Adipocyte (in vitro differentiated cells): ENCODE measurements at places on chromosomes 6 and 20.

DNA sequence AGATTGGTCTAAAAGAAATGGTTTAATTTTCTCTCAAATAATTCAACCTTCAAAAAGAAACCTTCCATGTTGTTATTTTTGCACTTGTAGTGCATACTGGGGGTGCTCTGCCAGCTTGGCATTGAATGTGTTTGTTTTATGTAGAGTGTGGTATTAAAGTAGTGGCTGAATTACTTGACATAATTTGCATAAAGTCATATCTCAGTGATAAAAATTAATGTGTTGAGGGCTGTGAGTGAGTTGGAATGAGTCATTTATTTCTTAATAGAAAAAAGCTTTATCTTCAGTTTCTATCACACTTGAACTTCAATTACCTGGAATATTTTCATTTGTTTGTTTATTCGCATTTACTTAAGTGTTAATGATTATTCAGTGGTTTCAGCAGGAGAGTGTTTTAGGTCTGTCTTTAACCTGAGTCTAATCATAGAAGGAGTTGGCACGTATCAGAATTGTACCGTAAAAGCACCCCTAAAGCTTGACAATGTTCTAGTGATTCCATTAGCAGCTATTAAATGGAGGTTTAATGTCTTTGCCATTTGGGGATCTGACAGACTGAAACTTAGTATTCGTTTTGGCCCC lies 801.2 kb upstream of the FLRT3 start:
- DNase-seq, result no peak

DNA sequence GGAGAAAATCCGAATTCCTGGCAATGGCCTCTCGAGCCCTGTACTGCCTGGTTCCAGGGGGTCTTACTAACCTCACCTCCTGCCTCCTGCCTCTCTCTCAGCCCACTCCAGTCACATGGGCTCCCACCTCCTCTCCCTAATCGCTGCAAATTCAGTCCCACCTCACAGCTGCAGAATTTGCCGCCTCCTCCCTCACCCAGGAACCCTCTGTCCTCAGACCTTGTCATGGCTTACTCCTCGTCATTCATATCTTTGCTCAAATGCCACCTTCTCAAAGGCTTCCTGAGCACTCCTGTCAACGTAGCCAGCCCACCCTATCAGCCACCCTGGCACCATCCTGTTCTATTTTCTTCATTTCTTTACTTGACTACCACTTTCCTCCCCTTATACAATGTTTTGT lies 89.0 kb downstream of the SLC2A10 start:
- no peak for DNase-seq

DNA sequence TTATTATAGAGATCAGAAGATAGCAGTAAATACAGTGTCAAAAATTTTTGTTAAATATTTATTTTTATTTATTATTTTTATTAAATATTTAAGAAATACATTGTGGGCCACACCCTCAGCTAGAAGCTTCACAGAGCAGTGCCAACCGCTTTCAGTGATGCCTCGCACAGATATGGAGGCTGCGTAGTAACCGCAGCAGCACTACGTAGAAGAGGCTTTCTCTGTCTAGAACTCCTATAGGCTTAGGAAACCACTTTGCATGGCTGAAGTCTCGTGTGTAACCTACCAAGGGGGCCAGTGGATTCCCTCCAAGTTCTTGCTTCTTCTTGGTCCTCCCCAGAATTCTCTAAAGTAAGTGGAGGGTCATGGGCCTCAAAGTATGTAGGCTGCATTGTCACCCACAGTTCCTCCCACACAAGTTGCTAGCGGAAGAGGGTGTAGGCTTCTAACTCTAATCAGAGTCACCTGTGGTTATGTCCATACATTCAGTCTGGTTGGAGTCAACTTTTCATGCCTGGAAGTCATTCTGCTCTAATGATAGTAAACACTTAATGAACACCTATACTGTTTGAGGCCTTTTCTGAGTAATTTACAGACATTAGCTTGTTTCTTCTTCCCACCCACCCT lies 285.6 kb downstream of the CDKAL1 start:
- DNase-seq, result no peak

GRCh38 chr20:61900945-61901293 lies 164.8 kb downstream of the TAF4 start:
- DNase-seq, result no peak

DNA sequence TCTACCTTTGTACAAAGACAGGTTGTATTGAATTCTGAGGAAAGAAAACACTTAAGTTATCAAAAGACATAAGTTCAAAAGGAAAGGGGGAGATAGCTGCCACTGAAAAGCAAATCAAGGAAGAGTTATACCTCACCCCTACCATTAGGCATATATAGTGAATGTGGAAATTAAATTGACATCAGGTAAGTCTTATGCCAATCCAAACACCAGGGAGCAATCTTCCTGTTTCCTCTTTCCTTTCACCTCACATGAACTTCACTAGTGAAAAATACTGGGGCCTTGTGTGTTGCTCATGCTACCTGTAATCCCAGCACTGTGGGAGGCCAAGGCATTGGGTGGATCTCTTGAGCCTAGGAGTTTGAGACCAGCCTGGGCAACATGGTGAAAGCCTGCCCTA lies 10.9 kb upstream of the C6orf58 start:
- DNase-seq, result no peak

GRCh38 chr20:23155141-23155590 lies 69.0 kb upstream of the CD93 start:
- DNase-seq, result no peak

DNA sequence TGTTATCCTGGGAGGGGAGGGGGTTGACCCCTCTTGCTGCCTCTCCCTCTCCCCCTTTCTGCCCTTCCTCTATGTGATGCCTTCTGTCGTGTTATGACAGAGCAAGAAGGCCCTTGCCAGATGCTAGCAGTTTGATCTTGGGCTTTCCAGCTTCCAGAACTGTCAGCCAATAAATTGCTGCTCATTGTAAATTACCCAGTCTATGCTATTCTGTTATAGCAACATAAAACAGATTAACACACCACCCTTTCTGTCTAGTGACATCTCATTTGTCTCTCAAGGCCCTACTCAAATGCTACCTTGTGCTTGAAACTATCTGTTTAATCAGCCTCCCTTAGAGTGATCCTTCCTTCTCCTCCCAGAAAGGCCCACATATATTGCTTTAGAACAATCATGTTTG lies 16.4 kb upstream of the MAP3K4 start:
- no peak for DNase-seq

DNA sequence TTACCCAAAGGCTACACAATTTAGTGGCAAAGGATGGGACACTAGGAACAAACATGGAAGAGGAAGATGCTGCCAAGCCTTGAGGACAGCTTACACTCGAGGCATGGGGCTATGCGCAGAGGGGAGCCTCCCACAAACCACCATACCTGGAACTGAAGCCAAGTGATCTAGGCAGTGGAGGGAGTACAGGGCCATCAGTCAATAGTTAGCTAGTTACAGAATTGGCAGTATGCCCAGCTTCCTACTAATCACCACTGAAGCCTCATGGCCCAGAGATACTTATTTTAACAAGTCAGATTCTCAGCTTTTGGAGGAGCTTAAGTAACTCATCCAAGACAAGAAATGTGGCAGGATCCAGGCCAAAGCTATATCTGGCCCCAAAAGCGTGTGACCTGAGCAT lies 226.6 kb upstream of the MOCS1 start:
- no peak for DNase-seq

DNA sequence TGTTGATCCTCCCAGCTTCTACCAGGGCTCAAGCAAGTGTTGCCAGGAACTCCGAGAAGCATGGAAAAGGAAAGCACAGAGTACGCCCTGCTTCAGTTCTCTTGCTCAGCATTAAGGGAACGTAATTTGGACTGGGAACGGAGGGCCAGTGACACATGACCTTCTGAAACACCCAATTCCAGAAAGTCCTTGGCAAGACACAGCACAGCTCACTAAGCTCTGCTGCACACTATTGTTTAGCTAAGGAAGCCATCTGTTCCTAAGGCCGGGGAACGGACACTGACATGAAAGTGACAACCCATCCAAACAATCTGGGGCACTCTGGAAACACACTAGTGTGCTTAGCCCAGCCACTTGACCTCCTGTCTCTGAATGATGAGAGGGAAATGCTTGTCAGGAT lies 56.9 kb upstream of the NXT1 start:
- no peak for DNase-seq

GRCh38 chr6:43142101-43142500 lies 29.0 kb upstream of the SRF start:
- no peak for DNase-seq

DNA sequence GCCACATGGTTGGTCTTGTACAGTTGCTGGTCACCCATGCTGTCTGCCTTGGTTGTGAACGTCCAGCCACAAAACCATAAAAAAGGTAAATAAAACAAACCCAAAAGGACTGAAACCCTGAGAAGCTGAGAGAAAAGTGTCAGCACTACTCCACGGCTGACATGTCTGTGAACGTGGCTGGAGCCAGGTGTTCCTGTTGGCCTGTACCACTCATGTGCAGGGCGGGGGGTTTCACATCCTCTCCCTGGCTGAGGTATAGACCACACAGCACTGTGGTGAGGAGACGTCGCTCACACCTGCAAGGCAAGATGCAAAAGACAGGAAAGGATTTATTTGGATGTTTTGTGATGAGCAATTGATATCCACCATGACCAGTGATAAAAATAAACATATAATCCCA lies 51.9 kb upstream of the MRPS10 start:
- DNase-seq, result no peak

GRCh38 chr6:10587656-10588406 lies 66.7 kb downstream of the GCNT2 start:
- no peak for DNase-seq

DNA sequence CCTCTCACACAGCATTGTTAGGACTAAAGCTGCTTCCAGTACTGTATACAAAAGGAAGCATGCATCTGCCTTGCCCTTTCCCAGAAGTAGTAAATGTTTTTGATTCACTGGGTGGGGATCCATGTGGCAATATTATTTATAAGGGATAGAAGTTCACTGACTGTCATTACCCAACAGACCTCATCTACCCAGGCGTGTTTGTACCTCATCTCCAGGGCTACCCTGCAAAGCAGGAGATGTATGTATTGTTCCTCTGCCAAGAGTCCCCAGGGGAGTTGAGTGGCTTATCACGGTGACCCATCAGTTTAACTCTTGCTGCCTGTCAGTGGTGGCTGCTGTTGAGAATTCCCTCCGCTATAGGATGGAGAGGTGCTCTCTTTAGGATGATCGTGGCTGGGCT lies 42.5 kb downstream of the SLC24A3 start:
- peak; percentile 16 for DNase-seq

DNA sequence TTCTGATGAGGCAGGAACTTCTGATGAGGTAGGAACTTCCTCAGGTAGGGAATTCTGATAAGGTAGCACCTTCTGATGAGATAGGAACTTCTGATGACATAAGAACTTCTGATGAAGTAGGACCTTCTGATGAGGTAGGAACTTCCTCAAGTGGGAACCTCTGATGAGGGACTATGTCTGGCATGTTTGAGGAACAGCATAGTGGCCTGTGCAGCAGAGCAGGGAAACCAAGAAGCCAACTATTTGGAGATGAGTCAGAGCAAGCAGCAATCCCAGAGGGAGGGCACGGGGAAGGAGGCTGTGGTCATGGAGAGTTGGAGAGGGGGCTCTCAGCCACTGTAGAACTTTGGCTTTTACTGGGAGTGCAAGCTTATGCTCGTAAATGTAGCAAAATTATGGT lies 132.4 kb downstream of the CFAP61 start:
- DNase-seq, result no peak

GRCh38 chr6:64062960-64063683 lies 427.5 kb downstream of the PHF3 start:
- peak; percentile 28 for DNase-seq

GRCh38 chr6:34225551-34225950 lies 11.1 kb upstream of the HMGA1 start:
- DNase-seq, result no peak

- DNase-seq, result peak; percentile 26
Measured at GRCh38 chr6:99592900-99593299, 13.7 kb upstream of the PRDM13 start.

DNA sequence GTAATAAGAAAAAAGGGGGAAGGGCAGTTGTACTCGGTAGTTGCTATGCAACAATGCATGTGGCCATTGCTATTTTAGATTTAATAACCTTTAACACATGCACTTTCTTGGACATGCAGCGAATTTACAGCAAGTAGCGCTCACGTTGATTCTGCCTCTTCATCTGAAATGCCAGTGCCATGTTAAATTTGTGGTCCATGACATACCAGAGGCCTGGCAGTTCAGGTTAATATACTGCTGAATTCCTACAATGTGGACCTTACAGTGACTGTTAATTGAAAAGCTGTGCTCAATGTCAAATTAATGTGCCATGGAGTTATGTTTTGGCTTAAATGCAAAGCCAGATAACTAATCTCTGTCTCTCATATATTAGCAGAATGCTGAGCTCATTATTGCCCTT lies 699.7 kb downstream of the DOK5 start:
- DNase-seq, result no peak

DNA sequence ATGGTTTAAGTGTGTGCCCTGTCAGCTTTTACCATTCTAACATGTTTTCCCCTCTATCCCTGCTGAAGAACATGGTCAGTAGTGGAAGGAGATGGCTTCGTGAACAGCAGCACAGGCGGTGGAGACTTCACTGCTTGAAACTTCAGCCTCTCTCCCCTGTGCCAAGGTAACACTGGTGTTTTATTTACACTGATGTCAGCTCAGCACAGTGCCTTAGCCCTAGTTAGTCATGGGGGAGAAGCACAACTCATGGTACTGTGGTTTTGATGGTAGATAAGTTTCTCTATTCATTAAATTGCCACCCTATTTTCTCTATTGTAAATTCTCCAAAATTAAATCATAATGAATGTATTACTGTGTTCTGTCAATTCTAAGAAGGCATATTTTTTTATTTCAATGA lies 56.6 kb downstream of the MTHFD1L start:
- no peak for DNase-seq

- DNase-seq, result no peak
Measured at GRCh38 chr20:38466171-38466570, 6.5 kb upstream of the RALGAPB start.

DNA sequence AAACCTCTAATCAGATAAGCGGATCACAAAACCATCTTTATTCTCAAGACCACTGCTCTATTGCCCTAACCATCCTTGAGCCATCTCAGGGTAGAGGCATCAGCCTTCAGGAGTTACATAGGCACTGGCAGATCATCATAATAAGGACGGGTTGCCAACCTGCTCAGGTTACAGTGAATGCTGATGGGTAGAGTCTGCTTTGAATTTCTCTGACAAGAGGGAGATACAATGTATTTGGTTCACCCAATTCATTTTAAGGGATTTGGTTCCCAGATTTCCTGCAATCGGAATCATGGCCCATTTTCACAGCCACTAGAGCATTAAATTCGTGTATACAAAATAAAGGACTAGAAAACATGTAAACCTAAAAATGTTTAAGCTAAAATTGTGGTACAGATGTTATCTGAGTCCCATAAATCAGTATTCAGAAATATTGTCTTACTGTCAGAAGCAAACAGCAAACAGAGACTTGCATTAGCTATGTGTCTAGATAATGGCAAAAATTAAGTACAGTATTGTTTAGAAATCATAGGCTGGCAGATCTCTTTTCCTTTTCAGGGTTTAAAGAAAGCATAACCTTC lies 41.9 kb upstream of the TMEM170B start:
- DNase-seq, result no peak

DNA sequence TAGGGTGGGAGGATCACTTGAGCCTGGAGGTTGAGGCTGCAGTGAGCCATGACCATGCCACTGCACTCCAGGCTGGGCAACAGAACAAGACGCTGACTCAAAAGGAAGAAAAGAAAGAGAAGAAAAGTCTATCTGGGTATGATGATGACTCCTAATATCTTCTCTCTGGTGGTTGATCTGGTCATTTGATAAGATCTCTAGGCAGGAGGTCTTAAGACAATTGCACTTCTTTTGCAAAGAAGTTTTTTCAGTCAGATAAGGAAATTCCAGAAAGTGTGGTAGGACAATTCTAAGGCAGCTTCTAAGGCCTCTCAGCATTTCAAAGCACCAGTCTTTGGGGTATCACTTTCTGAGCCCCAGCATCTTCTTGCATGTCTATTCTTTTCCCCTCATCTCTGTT lies 7.7 kb upstream of the AIF1 start:
- DNase-seq, result no peak
